ENCODE measurements at places on chromosomes 11 and 22. TPM values are rescaled to one million over a fixed set of nuclear protein-coding genes. Genes with fewer than 3 reads are reported as not detected.
A peak's percentile ranks its signal among the peaks of the same experiment; 100 is the strongest.

TSGA10IP gene
- not detected for total RNA-seq

DNA sequence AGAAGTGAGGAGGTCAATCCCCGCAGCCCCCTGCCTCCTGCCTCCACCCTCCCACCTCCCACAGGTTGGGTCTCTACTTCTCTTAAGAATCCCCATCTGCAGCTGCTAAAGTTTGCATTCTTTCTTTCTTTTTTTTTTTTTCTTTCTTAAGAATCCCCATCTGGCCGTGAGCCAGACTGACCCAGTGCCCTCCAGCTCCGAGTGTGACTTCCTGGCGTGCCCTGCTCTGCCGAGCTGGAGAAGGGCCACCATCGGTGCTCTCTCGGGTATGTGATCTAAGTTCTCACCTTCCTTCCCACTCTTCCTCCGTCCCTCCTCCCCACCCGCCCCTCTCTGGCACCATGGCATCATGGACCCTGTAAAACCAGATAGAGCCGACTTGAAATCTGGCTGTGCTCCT, 66.7 kb upstream of the LMO1 start:
- no peak for DNase-seq

DNA sequence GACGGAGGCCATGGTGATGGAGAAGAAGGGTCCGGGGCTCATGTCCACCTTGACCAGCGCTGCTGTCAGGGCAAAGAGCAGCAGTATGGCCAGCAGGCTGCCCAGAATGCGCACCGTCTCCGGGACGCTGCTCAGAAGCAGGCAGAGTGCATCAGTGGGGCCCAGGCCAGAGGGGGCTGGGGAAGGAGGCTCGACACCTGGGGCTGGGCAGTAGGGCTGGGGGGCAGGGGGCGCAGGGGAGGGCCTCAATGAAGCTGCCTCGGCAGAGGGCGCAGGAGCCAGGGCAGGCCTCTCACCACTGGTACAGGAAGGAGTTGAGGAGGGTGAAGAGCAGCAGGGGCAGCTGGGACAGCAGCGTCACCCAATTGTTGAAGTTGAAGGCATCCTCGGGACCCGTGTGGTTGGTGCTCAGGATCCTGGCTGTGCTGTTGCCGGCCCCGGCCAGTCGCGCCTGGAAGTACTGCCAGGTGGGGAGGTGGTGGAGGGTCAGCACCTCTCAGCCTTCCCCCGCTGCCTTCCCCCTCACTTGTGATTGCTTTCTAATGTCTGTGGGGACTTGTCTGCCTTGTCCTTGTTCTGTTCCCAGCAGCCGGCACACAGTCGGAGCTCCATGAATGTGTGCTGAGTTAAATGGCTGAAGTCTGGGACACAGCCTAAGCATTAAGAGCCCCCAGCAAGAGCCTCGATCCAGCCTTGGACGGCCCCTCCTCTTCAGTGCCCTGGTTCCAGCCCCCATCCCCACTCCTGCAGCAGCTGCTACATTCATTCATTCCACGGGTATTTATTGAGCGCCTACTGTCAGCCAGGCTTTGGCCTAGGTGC, 2.3 kb downstream of the SLC29A2 start:
- DNase-seq: no peak

SYTL2 gene
- 4.0 TPM for total RNA-seq

DNA sequence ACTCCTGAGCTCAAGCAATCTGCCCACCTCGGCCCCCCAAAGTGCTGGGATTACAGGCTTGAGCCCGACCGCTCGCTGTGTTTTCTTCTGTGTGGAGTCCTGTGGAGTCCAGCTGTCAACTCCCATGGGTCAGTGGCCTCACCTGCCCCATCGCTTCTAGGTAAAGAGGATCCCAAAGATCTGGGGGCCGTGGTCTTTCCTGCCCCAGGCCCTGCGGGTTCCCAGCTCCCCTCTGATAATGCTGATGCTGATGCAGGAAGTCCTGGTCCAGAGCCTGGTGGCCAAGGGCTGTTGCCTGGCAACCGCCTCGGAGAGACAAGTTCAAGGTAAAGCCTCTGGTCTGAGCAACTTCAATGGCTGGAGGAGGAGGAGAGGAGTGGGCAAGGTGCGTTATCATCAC, 9.6 kb downstream of the SSTR3 start:
- DNase-seq: no peak

KDM4D gene
- 0.81 TPM for total RNA-seq

DCPS gene
- 15.2 TPM for total RNA-seq

ATXN10 gene
- total RNA-seq: 164 TPM

DNA sequence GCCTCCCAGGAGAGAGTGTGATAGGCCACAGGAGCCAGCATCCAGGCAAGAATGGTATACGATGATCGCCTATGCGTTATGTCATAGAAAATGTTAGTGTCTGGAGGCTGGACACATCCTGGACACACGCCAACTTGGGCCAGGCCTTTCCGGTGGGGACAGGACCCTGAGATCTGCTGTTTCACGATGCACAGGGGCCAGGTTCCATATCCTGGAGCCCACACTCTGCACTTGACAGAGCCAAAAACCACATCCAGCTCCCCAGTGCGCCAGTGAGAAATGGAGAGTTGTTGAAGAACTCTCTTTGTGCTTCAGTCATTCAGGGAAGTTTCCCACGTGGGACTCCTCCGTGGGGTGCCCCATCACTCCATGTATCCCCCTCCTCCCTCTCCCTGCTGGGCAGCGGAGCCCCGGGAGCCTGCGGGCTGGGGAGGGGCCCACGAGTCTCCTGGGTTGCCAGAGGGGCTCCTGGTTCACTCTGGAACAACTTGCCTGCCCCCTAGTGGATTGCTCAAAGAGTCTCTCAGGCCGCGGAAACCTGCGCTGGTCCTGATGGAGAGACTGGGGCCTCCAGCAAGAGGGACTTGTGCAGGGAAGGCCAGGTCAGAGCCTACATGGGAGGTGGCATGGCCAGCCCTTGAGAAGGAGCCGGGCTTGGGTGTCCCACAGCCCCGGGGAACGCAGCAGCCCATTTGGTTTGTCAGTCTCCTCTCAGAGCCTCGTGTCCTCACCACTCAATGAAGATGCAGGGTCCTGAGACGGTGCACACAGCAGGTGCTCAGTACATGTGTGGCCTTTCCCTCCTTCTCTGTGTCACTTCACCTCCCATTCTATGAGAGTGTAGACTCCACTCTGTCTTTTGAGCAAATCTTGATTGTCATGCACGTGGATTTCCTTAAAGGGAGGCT, 10.2 kb upstream of the LRRC32 start:
- peak; percentile 90 for DNase-seq

SEPTIN5 gene
- 108 TPM for total RNA-seq

DNA sequence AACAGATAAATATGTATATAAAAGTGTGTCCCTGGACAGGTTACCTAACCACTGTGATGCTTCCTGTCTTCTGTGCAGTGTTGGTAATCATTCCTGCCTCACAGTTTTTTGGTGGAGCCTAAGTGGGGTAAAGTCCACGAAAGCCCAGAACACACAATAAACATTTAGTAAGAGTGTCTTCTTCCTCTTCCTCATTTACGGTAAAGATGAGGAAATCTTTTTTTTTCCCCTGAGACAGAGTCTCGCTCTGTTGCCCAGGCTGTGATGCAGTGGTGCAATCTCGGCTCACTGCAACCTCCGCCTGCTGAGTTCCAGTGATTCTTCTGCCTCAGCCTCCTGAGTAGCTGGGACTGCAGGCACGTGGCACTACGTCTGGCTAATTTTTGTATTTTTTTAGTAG, 117.1 kb downstream of the LDLRAD3 start:
- DNase-seq: no peak

OR52H1 gene
- total RNA-seq: not detected

DNA sequence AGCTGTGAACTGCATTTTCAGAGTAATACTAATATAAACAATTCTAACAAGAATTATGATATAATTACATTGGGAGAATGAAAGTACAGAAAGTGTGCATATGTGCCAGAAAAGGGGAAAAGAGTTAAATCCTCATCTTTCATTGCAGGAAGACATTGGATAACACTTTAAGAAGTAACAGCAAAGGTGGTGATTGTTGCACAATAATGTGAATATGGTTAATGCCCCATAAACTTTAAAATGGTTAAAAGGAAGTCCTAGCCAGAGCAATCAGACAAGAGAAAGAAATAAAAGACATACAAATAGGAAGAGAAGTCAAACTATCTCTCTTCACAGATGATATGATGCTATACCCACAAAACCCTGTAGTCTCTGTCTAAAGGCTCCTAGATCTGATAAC, 111.5 kb downstream of the TTC28 start:
- DNase-seq: no peak

MAJIN gene
- total RNA-seq: not detected

- no peak for DNase-seq
Observed at GRCh38 chr11:115715251-115715770, 211.1 kb upstream of the CADM1 start.

ANKK1 gene
- total RNA-seq: not detected

- DNase-seq: no peak
Observed at GRCh38 chr11:75403983-75404658, 4.8 kb downstream of the RPS3 start.

GRCh38 chr11:124329787-124330478, 9.9 kb upstream of the OR8D2 start:
- no peak for DNase-seq

FAM180B gene
- 0.52 TPM for total RNA-seq

Measured in osteocyte (in vitro differentiated cells).